Mesenchymal stem cell (in vitro differentiated cells and primary cell): ENCODE measurements at places on chromosomes 13 and 19.

DNA sequence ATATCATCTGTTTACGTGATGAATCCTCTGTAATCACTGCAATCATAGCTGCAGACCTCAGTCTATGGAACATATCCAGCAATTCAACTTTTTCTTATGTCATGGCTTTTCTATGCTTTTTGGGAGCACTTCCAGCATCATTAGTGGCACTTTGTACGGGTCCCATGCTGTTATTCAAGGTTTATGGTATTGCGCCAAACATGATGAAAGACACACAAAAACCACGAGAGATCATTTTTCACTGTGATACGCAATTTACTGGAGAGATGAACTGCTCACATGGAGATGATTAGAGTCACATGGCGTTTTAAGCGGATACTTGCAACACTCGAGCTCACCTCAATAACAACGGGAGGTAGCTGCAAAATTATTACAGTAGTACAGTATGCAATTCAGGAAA is 2101.7 kb upstream of the PCDH20 start:
- no peak for DNase-seq

GRCh38 chr13:24124789-24125476 is 35.6 kb upstream of the SPATA13 start:
- DNase-seq, result no peak

DNA sequence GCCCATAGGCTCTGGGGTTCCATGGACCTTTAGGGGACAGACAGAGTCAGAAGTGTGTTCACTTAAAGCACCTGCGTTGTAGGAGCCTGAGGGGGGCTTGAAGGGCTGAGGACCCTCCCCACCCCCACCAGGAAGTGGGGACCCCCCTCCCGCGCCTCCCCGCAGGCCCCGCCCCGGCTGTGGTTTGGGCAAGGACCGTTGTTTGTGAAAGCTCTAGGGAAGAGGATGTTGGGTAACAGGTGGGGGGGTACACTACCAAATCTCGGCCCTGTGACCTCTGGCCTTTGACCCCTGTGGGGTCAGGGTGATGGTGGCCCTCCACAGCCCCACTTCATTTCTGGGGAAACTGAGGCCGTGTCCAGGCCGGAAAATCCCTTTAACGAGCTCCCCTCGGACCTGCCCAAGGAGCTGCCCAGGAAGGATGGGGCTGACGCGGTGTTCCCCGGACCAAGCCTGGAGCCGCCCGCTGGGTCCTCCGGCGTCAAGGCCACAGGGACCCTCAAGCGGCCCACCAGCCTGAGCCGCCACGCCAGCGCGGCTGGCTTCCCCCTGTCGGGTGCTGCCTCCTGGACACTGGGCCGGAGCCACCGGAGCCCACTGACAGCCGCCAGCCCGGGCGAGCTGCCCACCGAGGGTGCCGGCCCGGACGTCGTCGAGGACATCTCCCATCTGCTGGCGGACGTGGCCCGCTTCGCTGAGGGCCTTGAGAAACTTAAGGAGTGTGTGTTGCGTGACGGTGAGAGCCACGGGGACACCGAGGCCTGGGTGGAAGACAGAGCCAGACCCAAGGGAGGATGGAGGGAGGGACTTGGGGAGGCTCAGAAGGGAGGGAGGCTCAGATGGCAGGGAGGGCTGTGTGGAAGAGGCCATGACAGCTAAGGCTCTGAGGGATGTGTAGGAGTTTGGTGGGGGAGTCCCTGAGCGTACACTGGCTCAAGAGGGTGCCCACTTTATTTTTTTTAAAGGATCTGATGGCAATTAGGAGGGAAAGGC is 1.3 kb downstream of the ARHGAP45 start:
- no peak for DNase-seq

DNA sequence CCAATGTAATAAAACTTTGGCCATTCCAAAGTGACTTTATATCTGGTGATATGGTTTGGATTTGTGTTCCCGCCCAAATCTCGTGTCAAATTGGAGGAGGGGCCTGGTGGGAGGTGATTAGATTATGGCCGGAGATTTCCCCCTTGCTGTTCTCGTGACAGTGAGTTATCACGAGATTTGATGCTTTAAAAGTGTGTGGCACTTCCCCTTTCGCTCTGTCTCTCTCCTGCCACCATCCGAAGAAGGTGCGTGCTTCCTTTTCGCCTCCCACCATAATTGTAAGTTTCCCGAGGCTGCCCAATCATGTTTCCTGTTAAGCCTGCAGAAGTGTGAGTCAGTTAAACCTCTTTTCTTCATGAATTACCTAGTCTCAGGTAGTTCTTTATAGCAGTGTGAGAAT is 9.3 kb upstream of the NALCN start:
- no peak for DNase-seq
